ENCODE measurements at places on chromosomes 3 and 15. TPM values are rescaled to one million over a fixed set of nuclear protein-coding genes. Genes with fewer than 3 reads are reported as not detected.
A peak's percentile ranks its signal among the peaks of the same experiment; 100 is the strongest.

Gene CCDC191
- total RNA-seq, result 1.4 TPM

Gene KLHL40
- total RNA-seq, result not detected

Gene ACTRT3
- 2.0 TPM for total RNA-seq

Gene TIPARP
- 44.4 TPM for total RNA-seq

Gene ESYT3
- 0.09 TPM for total RNA-seq

Gene MEX3B
- total RNA-seq, result 1.4 TPM

Gene MGLL
- 1.2 TPM for total RNA-seq

Gene ITIH1
- total RNA-seq, result not detected

Gene GREM1
- not detected for total RNA-seq

Gene TATDN2
- total RNA-seq, result 56.7 TPM

Gene IMPDH2
- total RNA-seq, result 460 TPM

Gene CCDC50
- 12.6 TPM for total RNA-seq

Gene LRRN1
- total RNA-seq, result not detected

Gene FSTL1
- total RNA-seq, result 2.6 TPM

Gene ACP3
- total RNA-seq, result not detected

DNA sequence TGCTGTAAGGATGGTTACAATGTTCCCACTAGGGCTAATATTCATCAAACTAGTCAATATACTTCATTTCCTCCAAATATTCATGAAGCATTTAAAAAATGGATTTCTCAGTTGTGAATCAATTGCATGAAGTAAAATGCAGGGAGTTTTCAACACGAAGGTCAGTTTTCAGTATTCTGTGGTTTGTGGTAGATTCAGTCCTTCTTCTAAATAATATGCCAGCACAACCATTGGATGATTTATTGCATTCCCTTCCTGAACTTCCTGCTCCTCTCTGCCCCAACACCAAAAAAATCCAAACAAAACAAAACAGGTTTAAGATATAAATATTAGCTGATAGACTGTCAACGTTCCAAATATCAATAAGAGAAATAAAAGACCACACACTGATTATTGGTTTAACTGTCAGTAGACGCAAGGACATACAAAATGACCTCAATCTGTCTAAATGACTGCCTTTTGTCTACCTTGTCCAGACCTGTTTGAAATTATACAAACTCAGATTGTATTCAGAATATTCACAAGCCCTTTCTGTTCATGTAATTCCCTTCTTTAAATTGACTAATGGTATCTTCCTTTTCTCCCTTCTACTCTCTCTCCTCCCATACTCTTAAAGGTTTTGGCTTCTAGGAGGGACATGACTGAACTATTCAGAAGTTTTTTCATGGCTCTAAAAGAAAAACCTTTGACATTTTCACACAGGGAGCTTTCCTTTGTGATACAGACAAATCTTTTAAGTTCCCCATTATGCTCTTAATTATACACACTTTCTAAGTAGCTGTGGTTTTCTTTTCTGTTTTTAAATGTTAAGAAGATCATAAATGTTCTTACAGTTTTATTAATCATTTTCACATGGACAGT lies 92.6 kb upstream of the STT3B start:
- ATAC-seq, result no peak

- ATAC-seq, result no peak
Observed at GRCh38 chr3:66662894-66663293, 162.1 kb upstream of the LRIG1 start.

- no peak for ATAC-seq
Observed at GRCh38 chr3:36954452-36955134, 9.7 kb upstream of the TRANK1 start.

GRCh38 chr15:47887241-47887800 lies 170.0 kb downstream of the SEMA6D start:
- ATAC-seq, result no peak

GRCh38 chr3:38036906-38037305 lies 2.1 kb upstream of the DLEC1 start:
- no peak for ATAC-seq

GRCh38 chr3:13040361-13041074 lies 32.7 kb downstream of the IQSEC1 start:
- peak; percentile 83 for ATAC-seq

DNA sequence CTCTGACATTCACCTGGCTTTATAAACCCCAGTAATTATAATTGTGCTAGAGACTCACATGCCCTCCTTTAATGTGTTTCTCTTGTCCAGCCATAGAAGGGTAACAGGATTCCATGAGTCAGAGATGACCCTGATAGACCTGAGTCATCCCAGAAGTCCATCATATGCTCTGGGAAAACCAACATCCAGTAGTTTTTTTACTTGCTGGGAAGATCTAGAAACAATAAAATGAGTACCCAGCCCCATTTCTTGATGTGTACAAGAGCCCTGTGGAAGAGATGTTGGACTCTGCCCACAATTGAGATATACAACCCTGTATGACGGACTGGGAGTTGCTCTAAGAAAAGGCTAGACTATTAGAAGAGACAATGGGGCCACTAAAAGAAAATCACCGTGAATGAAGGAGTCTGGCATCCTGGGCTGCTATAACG lies 22.4 kb upstream of the THUMPD3 start:
- no peak for ATAC-seq

GRCh38 chr3:42557854-42558253 lies 23.9 kb downstream of the SEC22C start:
- ATAC-seq, result no peak

- no peak for ATAC-seq
Observed at GRCh38 chr3:56484122-56484521, 15.9 kb upstream of the ERC2 start.

GRCh38 chr15:34335176-34336032 lies 2.2 kb downstream of the SLC12A6 start:
- ATAC-seq, result peak; percentile 9

DNA sequence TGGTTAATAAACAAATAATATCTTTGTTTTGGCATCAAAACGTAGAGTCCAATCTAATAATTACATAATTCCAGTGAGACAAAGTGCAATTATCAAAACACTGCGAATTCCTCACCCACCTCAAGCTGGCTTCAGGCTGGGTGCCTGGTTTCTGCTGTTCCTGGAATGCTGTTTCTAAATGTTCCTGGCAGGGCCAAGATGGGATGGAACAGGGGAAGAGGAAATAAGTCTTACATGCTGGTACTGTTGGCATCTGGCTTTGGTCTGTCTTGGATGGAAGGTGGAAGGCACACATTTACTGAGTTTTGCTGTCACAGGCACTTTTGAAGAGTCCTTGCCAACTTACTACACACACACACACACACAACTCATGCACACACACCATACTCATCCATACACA lies 101.9 kb upstream of the SLCO3A1 start:
- ATAC-seq, result no peak

DNA sequence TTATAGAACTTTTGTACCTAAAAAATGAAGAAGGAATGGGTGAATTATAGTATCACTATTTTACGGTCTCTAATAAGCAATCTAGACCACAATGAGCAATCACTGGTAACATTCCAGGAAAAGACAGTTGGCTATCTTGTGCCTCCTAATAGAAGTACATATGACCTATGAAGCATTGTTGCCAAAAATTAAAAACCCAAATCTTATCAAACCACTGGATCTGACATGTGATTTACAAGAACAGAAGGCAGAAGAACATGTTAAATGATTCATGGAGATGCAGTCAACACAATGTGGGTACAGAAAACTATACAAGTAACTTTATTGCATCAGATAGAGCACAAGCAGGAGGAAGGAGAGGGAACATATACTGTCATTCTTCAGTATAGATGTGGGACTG lies 14.5 kb upstream of the HYKK start:
- no peak for ATAC-seq

GRCh38 chr15:37098468-37099318 lies 1.7 kb downstream of the MEIS2 start:
- ATAC-seq, result peak; percentile 50

- ATAC-seq, result no peak
Observed at GRCh38 chr3:69079269-69080159, 651 bp downstream of the UBA3 start.

DNA sequence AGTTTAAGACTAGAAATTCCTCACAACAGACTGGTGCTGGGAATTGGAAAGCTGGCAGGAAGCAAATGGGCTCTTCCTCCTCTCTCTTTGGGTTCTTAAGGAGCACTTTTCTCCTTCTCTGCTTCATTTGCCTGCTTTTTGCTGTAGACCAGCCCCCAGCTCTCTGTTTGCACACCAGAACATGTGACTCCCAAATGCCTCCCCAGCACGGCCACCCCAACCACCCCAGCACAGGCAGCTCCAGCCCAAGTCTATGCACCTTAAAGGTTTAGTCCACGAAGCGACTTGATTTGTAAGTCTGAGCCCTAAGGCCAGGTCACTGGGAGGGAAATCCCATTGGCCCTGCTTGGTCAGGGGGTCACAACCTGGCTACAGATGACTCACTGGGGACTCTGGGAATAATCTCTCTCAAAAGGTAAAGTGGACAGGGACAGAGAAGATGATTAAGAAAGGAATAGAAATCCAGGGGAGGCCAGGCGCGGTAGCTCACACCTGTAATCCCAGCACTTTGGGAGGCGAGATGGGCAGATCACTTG lies 377.8 kb upstream of the PROK2 start:
- ATAC-seq, result no peak

DNA sequence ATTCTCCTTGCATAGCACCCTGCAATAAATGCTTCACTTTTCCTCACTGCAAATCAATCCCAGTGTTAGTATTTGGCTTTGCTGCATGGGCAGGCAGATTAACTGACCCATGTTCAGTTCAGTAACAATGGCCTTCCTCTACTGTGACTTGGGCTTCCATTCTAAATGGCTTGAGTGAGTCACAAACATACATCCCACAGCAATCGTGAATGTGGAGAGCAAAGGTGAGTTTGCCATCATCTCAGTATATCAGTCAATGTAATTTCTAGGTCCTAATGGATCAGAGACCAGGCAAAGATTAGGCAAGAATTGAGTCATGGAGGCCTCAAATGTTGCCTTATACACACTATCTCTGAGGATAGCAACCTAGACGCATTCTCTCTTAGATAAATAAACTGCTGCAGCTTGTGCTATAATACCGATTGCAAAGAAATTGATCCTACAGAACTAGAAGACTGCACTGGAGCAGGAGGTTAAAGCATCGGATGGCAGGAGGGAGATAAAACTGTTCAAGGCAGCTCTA lies 8.3 kb upstream of the ATP8B4 start:
- peak; percentile 20 for ATAC-seq

DNA sequence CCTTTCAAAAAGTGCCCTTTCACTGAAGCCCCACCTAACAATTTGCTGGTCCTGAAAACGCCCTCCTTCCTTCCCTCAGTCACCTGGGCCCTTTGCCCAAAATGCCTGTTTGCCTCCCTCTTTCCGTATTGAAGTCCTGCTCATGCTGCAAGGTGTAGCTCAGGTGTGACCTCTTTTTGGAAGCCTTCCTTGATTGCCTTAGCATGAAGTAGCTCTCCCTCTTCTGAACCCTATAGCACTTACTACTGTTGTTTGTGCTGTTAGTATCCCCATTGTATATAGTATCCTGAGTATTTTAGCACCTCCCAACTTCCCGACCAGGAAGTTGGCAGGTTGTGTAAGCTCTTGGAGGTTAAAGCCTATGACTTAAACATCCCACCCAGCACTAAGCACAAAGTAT lies 1.7 kb downstream of the PLS1 start:
- ATAC-seq, result no peak

- ATAC-seq, result no peak
Observed at GRCh38 chr15:87038404-87038803, 958.7 kb downstream of the AGBL1 start.

- no peak for ATAC-seq
Observed at GRCh38 chr3:162302983-162303624, 806.5 kb downstream of the OTOL1 start.

GRCh38 chr15:88181613-88182012 lies 74.9 kb downstream of the NTRK3 start:
- no peak for ATAC-seq

DNA sequence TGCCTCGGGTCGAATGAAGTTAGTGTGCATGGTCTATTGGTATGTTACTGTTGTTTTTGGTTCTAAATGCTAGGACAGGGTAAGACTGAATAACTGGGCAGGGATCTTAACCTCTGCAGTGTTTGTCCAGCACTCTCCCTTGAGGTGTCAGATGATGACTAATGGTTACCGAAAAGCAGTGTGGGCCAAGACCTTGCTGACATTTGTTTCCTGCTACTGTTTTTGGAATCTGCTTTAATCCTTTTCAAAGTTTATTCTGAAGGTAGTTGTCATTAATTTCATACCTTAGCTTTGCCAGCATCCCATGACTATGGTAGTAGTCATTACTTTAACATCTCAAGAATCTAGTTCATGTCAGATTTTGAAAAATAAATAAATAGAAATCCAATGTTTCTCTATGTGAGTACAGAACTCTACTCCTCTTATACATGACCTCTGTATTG lies 117.0 kb downstream of the P3H2 start:
- no peak for ATAC-seq

DNA sequence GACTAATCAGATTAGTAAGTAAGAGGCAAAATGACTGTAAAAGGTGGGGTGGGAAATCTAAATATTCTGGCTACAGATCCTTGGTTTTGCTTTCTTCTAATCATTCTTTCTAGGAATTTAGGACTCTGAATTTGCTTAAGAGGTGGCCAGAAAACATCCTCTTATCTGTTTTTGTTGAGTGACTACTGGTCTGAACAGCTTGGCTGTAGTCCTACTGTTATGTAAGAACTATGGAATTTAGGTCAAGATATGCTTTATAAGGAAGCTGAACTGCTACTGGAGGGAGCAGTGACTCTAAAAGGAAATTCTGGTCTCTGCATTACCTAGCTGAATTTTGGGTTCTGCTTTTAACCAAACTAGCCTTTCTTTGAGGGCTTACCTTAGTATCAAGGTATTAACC lies 33.5 kb upstream of the CSPG5 start:
- ATAC-seq, result no peak

DNA sequence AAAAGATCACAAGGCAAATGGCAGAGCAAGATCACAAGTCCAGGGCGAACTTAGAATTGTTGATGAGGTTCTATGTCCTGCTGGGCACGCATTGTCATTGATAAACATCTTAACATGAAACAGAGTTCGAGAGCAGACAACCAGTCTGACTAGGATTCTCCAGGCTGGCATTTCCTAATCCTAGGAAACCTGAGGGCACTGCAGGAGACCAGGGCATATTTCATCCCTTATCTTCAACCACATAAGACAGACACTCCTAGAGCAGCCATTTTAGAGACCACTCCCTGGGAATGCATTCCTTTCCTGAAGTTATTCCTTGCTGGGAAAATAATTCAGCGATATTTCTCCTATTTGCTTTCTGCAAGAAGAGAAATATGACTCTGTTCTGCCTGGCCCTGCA lies 1199.9 kb downstream of the SI start:
- ATAC-seq, result no peak

DNA sequence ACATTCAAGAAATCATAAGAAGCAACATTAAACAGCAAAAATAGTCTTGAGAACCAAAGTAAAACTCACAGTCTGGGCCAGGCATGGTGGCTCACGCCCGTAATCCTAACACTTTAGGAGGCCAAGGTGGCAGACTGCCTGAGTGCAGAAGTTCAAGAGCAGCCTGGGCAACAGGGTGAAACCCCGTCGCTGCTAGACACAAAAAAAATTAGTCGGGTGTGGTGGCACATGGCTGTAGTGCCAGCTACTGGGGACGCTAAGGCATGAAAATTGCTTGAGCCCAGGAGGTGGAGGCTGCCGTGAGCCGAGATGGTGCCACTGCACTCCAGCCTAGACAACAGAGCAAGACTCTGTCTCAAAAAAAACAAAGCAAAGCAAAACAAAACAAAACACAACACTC lies 117.7 kb upstream of the GOLGA6L6 start:
- ATAC-seq, result no peak

GRCh38 chr15:38374556-38374955 lies 79.4 kb upstream of the FAM98B start:
- ATAC-seq, result no peak
